Activated naive CD8-positive, alpha-beta T cell treated with anti-CD3 and anti-CD28 coated beads for 36 hours (primary cell): ENCODE measurements at places on chromosomes 11 and 22. TPM values are rescaled to one million over a fixed set of nuclear protein-coding genes. Genes with fewer than 3 reads are reported as not detected.

The DDB1 gene
- 315 TPM for total RNA-seq

The MMP13 gene
- total RNA-seq, result not detected

The SLC22A6 gene
- total RNA-seq, result not detected

The PHETA2 gene
- total RNA-seq, result 1.5 TPM

The APOBEC3B gene
- total RNA-seq, result 3.4 TPM

The LRRC55 gene
- total RNA-seq, result not detected

The IGSF22 gene
- total RNA-seq, result 1.3 TPM

The SMTNL1 gene
- total RNA-seq, result not detected

The RIMBP3C gene
- total RNA-seq, result 0.06 TPM

The GGTLC3 gene
- total RNA-seq, result not detected

The FDXACB1 gene
- 9.9 TPM for total RNA-seq

The SCO2 gene
- total RNA-seq, result 5.0 TPM

The WNT7B gene
- not detected for total RNA-seq

The ESAM gene
- total RNA-seq, result 1.1 TPM

The FIBIN gene
- total RNA-seq, result not detected

The EXT2 gene
- total RNA-seq, result 22.4 TPM

The TRPM5 gene
- not detected for total RNA-seq

The RTCB gene
- 105 TPM for total RNA-seq

The SPI1 gene
- 0.25 TPM for total RNA-seq

The ELMOD1 gene
- total RNA-seq, result not detected

The PTS gene
- total RNA-seq, result 28.9 TPM

The OR51A4 gene
- not detected for total RNA-seq

The ADORA2A gene
- total RNA-seq, result 45.1 TPM

The KBTBD4 gene
- total RNA-seq, result 20.0 TPM

The NELL1 gene
- total RNA-seq, result not detected

The MOGAT2 gene
- total RNA-seq, result not detected

The MRGPRX4 gene
- not detected for total RNA-seq

The TRIM49 gene
- not detected for total RNA-seq

The CCDC87 gene
- total RNA-seq, result 0.16 TPM

The PLAAT5 gene
- total RNA-seq, result 0.18 TPM

The DDX25 gene
- total RNA-seq, result 0.26 TPM

The IFITM10 gene
- total RNA-seq, result not detected

The PDGFB gene
- 0.40 TPM for total RNA-seq

The CALCA gene
- total RNA-seq, result 0.29 TPM

The OR10A3 gene
- total RNA-seq, result not detected

The KCNK4 gene
- total RNA-seq, result not detected

The CDC42EP1 gene
- total RNA-seq, result 0.32 TPM

The SLC37A2 gene
- total RNA-seq, result 0.50 TPM

The ST14 gene
- 0.48 TPM for total RNA-seq

The MIAT gene
- 5.1 TPM for total RNA-seq

The TOB2 gene
- total RNA-seq, result 33.9 TPM

The ANO5 gene
- 0.02 TPM for total RNA-seq

The TENM4 gene
- not detected for total RNA-seq

The LARGE1 gene
- total RNA-seq, result 0.28 TPM

The ADAMTS8 gene
- not detected for total RNA-seq

The BAIAP2L2 gene
- 0.20 TPM for total RNA-seq

The MS4A3 gene
- total RNA-seq, result not detected

The TXNRD2 gene
- total RNA-seq, result 20.9 TPM
